HCT116 (cell line): ENCODE measurements at places on chromosomes 2 and 18.
A peak's percentile ranks its signal among the peaks of the same experiment; 100 is the strongest.

DNA sequence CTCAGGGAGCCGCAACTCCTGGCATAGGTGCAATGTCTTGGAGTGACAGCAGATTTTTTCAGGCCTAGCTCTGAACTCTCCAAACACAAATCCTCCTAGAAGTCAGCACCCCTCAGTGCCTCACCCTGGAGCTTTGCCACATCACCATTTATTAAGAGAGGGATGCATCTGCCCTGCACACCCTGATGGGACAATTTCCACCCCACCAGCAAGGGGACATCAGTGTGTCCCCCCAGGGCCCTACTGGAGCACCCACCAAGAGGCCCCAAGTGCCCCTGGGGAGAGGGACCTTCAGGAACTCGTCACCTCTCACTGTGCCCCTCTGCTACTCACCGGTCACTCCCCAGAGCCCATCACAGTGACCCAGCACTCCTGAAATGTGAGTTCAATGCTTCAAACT, 144.7 kb downstream of the NDUFA10 start:
- no peak for DNase-seq

GRCh38 chr2:16725549-16725948, 59.9 kb upstream of the CYRIA start:
- DNase-seq: no peak

- no peak for DNase-seq
Observed at GRCh38 chr18:21439431-21439846, 161.1 kb downstream of the ESCO1 start.

DNA sequence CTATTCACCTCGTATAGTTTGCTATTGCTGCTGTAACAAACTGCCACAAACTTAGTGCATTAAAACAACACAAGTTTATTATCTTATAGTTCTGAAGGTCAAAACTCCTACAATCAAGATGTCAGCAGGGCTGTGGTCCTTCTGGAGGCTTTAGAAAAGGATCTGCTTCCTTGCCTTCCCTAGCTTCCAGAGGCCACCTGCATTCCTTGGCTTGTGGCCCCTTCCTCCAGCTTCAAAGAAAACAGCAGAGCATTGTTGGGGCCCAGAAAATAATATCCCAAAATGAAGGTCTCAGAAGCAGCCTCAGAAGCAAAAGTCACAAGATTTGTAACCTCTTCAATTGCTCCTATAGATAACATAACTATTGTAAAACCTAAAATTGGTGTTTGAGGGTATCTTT, 100.6 kb downstream of the HNRNPLL start:
- DNase-seq: no peak

DNA sequence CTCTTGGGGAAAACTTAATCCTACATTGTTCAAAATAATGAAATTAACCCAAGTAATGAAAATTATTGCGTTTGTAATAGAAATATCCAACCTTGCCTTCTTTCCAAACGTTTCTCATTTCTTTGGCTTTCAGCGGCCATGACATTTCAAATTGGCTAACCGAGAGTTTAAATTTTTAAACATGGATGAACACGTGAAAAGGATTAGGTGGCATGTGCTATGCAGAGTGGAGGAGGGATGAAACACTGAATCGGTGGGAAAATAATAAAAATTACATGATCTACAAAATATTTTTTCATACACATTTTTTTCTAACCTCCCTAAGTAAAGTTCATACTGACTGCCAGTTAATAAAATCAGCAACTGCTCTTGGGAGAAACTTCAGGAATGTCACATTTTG, 728.4 kb upstream of the PKDCC start:
- DNase-seq: no peak

- DNase-seq: peak; percentile 8
Observed at GRCh38 chr2:234611209-234611608, 114.3 kb upstream of the ARL4C start.

- DNase-seq: no peak
Observed at GRCh38 chr18:32918692-32919250, 145.9 kb upstream of the KLHL14 start.

DNA sequence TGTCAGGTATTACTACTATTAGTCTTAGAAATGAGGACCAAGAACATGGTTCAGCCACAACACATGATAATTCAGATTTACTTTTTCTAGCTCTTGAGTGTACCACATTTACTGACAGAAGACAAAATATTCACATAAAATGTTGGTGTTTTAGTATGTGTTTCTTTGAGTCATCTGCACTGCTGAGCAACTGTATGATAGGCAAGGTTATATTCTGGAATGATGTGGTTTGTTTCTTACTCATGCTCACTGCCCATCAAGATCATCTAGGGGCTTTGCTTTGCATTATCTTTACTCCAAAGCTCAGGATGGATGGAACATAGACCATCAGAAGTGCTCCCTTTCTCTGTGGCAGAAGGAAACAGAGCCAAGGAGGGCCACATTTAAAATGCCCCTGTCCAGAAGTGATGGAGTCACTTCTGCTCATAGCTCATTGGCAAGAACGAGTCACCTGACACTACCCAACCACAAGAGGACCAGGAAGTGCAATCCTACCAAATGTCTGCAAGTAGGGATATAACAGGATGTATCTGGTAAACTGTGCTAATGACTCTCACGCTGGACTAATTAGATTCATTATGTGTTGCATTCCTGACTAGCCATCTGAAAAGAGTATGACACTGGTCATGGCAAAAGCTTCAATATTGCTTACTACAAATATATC, 81.5 kb downstream of the DIS3L2 start:
- no peak for DNase-seq

DNA sequence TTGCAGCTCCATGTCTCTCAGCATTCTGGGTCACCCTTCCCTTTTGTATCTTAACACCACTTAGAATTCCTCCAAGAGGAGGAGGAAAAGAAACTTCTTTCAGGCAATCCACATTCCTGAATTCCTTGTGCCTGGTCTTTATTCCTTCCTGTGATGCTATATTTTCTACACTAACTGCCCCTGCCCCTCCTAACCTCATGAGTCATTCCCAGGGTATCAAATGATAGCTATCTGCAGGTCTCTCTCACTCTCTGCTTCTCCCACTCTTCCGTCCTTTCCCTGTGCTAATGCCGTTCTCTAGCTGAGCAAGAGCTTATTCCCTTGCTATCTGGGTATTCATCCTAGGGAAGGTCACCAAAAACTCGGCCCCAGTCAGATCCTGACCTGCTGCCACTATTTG, 395.0 kb upstream of the TCF4 start:
- no peak for DNase-seq

DNA sequence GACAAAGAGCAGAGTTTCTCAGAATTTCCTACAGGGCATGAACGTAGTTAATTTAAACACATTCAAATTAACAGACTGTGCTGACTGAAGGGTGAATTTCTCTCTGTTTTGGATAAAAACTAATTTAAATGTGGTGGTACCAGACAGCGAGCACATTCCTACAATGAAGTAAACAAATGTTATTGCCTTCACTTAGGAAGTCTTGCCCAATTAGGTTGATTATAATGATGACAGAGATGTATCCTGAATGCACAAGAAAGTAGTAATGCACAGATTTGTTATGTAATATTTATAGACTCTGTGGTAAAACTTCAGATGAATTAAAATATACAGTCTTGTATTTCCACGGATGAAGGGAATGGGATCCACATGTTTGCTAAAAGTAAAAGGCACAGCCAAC, 507.2 kb downstream of the EPHA4 start:
- DNase-seq: no peak

GRCh38 chr2:161761160-161761559, 136.9 kb downstream of the SLC4A10 start:
- no peak for DNase-seq

DNA sequence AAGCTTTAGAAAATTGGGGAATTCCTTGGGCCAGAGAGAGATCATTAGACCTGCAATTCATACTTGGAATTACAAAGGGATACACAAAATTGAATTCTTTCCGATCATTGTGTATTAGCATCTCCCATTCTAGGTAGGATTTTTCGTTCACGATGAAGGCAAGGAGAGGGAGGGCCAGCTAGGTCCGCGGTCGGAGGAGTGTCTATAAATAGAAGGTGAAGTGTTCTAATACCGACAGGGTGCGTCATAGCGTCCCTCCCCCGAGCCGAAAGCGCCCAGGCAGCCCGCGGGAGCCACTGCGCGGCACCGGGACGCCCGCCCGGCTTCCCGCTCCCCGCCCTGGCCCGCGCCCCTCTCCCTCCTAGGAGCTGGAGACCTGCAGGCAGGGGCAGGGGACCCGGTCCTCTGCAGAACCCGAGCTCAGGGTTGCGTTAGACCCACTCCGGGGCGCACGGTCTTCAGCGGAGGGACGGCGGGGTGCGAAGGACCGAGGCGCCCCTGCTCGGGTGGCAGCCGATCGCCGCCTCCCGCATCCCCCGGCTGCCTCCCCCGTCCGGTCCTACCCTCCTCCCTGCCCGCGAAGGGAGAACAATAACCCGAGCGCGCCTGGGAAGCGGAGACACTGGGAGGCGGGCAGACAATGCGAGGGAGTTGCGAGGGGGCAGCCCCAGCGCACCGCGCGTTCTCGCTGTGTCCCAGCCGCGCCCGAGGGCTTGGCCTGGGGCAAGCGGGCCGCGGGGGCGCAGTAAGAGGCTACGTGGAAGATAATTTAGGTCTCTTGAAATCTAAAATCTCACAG, 114.2 kb upstream of the SERTAD2 start:
- DNase-seq: no peak

DNA sequence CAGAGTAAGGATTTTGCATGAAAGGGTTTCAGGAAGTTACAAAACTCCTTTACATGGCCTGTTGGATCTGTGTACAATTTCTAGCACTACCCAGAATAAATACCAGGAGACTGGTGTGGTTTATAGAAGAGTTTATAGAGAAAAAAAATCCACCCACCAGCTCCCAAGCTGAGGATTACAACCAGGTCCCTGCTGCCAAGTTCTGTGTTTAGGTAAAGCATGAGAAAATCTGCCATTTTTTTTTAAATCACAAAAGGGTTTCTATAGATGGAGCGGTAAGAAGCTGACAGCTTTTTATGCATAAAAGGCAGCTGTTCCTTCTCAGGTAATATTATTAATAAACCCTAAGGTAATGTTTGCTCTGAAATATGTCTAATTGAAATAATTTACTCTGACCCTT, 545.4 kb upstream of the ZEB2 start:
- DNase-seq: no peak

- DNase-seq: no peak
Observed at GRCh38 chr18:7116001-7116730, 1.4 kb downstream of the LAMA1 start.

- DNase-seq: no peak
Observed at GRCh38 chr18:78293940-78294541, 685.6 kb upstream of the SALL3 start.

DNA sequence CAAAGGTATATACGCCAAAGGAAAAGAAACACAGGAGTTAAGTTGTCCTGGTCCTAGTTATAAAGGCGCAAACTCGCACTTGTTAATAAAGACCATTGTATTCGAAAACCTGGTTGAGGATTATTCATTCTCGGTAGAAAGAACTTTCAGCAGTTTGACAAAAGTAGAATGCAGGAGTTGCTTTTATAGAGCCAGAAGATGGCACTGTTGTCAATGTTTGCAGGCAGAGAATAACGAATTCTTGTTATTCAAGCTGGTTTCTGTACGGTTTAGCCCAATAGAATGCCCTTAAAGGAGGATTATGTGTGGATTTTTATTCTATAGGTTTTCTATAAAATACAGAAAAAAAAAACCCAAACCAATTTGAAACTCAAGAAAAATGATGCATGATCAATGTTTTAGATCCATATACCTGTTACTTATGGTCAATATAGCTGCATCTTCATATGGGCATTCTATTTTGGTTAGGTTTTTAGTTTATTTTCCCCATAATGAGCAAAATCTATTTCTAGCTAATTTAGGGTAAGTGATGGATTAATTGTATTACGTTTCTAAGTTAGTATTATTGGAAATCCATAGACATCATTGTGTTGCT, 510.3 kb downstream of the PLCL1 start:
- DNase-seq: peak; percentile 54

- DNase-seq: no peak
Observed at GRCh38 chr2:240998995-240999791, 775 bp downstream of the SNED1 start.
